ENCODE measurements at places on chromosomes 13 and 19.
A peak's percentile ranks its signal among the peaks of the same experiment; 100 is the strongest.

- no peak for DNase-seq
Observed at GRCh38 chr19:1274852-1275259, 474 bp upstream of the FAM174C start.

GRCh38 chr13:110824702-110825300, 90.1 kb downstream of the ANKRD10 start:
- DNase-seq = no peak

GRCh38 chr13:51643105-51643881, 59.0 kb downstream of the WDFY2 start:
- peak; percentile 83 for DNase-seq

DNA sequence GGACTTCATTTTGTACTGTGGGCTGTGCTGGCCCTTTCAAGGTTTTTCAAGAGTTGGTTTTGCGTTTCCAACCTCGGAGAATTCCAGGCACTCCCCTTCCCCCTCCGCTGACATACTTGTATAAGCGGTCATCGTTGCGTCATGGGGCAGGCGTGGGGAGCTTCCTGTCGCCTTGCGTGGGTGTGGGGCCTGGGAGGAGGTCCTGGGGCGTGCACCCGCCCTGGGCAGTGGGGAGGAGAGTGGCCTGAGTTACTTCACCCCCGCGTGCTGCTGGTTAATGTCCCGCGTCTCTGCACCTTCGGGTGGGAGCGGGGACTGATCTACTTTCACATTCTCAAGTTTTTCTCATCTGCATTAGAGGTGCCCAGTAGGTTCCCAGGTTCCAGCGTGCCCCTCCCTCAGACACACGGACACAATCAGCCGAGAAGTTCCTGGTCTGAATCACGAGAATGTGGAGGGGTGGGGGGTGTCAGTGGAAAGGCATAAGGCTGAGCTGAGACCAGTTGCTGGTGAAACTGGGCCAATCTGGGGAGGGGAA, 4.1 kb downstream of the IER2 start:
- peak; percentile 93 for DNase-seq

DNA sequence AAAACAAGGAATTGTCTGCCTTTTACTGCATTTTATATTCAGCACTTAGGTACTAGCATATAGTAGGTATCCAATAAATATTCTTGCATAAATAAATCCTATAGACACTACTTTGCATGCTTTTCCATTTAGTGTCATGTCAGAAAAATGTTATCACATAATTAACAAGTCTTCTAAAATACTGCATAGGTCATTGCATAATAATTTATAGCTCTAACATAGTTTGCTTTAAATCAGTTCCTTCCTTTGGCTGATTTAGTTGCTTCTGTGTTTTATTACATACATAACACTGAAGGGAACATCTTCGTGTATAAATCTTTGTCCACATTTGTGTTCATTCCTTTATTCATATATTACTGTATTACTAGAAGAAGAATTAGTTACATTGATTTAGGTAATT, 36.2 kb downstream of the WASF3 start:
- no peak for DNase-seq

GRCh38 chr19:49362048-49362928, at the start of gene TEAD2:
TEAD2 (minus strand) TSS chr19:49362416; CDS start chr19:49360075, 2,341 bp downstream.
- DNase-seq = peak; percentile 25

GRCh38 chr13:85537601-85538000, 261.6 kb downstream of the SLITRK6 start:
- no peak for DNase-seq

- no peak for DNase-seq
Observed at GRCh38 chr13:65868099-65868498, 1362.0 kb downstream of the PCDH9 start.

DNA sequence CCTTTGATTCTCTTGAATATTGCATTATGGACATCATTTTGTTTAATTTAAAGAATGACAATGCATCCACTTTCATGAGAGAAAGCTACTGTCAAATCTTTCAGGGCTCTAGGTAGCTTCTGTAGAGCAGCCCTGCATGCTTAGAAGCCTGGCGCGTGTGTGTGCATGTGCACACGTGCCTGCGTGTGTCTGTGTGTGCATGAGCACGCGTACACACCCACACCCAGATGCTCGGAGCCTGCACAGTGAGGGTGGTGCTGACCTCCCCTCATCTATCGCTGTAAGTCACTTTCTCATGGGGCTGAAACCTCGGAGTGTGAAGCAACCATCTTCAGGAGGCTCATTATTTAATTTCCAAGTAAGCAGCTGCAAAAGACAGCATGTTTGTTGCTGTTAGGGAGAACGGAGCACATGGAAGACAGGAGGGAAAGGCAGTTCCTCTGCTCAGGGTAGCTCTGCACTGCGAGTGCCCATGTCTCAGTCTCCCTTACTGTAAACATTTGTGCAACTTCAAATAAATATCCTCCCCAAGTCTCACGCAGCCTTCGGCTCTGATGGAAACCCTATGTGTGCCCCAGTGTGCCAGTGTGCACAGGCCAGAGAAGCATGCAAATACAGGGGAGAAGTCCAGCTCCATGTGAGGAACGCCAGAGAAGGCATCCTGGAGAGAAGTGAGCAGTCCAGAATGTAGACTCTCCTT, 22.8 kb downstream of the TSHZ3 start:
- DNase-seq = no peak

- DNase-seq = peak; percentile 97
Observed at GRCh38 chr19:15222738-15223648, 9.3 kb downstream of the EPHX3 start.

- DNase-seq = peak; percentile 17
Observed at GRCh38 chr19:17078036-17078919, 2.7 kb downstream of the MYO9B start.
